ENCODE measurements at places on chromosomes 2 and 18. TPM values are rescaled to one million over a fixed set of nuclear protein-coding genes. Genes with fewer than 3 reads are reported as not detected.

MYCN gene
- total RNA-seq, result 0.08 TPM

TFPI gene
- 3.0 TPM for total RNA-seq

POTEC gene
- total RNA-seq, result 0.88 TPM

AMER3 gene
- not detected for total RNA-seq

PLGLB1 gene
- 0.13 TPM for total RNA-seq

CCL20 gene
- not detected for total RNA-seq

FOXI3 gene
- total RNA-seq, result not detected

IMP4 gene
- total RNA-seq, result 173 TPM

GPR35 gene
- total RNA-seq, result 0.16 TPM

PAIP2B gene
- total RNA-seq, result 0.27 TPM

TMEM178A gene
- 0.38 TPM for total RNA-seq

ST8SIA3 gene
- total RNA-seq, result not detected

PPP1R1C gene
- total RNA-seq, result 4.6 TPM

ZBTB14 gene
- 4.8 TPM for total RNA-seq

GRHL1 gene
- 0.30 TPM for total RNA-seq

SLC23A3 gene
- 0.42 TPM for total RNA-seq

GPR17 gene
- total RNA-seq, result 0.27 TPM

FOXD4L1 gene
- total RNA-seq, result 0.19 TPM

LOXHD1 gene
- not detected for total RNA-seq
